ENCODE measurements at places on chromosomes 4 and X.

DNA sequence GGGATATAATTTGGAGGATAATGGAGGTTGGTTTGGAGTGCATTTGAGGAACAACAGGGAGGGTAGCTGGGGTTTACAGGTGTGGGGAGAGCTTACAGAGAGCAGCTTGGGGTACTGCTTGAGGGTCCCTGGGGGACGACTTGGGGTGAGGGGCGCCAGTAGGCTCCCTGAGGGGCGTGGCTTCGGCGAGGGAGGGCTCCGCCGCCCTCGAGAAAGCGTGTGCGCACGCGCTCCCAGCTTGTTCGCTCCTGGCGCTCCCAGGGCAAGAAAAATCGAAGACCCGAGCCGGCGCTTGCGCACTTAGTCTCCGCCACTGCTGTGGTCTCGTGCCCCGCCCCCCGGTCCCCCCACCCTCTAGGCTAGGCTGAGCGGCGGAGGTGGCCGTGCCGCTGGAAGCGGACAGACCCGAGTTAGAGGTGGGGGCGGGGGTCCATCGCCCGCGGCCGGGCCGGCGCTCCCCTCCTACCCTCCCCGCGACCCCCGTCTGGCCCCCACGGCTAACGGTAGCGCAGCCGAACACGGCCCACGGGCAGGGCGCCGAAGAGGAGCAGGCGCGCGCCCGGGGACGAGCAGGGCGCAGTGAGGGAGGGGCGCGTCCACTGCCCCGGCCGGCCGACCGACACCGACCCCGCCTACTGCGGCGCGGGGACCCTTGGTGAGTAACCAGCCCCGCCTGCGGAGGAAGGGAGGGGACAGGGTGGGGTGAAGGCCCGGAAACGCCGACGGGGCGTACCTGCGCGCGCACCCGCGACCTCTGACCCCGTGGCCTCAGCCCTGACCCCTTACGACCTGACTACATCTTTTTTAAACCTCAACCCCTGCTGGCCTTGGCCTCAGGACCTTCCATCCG, 5.4 kb upstream of the CCDC120 start:
- no peak for DNase-seq

GRCh38 chr4:145920205-145920604, 18.4 kb downstream of the ZNF827 start:
- no peak for DNase-seq

DNA sequence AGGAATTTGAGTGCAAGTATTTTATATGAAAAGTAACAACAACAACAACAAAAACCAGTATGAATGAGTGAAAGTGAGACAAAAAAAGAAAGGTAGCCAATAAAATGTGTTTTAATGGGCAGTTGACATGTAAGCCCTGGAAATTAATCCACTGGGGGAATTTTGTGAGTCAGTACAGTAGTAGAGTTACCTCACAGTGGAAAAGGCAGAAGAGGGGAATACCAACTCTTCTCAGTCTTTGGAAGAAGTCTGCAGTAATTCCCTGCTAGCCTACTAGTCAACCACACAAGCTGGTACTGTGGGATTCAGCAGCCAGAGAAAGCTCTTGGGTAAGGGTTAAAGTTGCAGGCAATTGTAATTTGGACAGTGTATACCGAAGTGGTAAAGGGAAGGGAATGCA, 76.3 kb upstream of the IL15 start:
- no peak for DNase-seq

DNA sequence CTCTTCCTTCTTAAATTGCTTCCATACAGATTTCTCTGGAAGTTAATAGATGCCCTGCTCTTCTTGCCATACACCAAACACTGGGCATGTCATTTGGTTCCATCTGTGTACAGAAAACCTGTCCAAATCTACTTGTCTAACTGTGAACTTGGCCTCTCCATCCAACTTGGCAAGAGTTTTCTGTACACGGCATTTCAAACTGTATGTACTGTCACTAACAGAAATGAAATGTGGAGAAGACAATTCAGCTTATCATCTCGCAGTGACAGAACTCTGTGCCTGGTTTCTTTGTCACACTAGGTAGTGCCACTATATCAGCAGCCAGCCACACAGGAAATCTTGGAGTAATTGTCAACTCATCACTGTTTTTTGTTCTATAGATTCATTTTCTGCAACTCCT, 58.2 kb downstream of the CXXC4 start:
- no peak for DNase-seq

DNA sequence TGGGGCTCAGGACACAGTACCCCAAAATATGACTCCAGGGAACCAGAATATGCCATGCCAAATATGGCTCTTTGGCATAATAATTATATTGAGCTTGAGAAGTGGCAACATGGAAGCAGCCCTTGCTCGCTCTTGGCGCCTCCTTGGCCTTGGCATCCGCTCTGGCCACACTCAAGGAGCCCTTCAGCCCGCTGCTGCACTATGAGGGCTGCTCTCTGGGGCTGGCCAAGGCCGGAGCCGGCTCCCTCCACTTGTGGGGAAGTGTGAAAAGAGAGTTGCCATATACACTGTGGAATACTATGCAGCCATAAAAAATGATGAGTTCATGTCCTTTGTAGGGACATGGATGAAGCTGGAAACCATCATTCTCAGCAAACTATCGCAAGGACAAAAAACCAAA, 18.4 kb upstream of the HERC6 start:
- no peak for DNase-seq

GRCh38 chr4:169269916-169270809, 593 bp downstream of the SH3RF1 start:
- DNase-seq, result peak; percentile 43

GRCh38 chr4:151147000-151147399, 47.6 kb downstream of the RPS3A start:
- DNase-seq, result no peak

DNA sequence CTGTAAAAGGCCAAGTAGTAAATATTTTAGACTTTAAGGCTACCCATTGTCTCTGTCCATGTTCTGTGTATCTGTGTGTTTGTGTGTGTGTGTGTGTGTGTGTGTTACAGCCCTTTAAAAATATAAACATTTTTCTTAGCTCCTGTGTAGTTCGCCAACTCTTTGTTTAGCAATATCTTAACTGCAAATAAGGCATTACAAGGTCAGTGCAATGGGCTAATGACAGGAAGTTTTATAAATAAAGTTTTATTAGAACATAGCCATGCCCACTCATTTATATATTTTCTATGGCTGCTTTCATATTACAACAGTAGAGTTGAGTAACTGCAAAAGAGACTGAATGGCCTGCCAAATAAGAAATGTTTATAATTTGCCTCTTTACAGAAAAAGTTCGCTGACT, 5.9 kb upstream of the SLC7A11 start:
- DNase-seq, result no peak

DNA sequence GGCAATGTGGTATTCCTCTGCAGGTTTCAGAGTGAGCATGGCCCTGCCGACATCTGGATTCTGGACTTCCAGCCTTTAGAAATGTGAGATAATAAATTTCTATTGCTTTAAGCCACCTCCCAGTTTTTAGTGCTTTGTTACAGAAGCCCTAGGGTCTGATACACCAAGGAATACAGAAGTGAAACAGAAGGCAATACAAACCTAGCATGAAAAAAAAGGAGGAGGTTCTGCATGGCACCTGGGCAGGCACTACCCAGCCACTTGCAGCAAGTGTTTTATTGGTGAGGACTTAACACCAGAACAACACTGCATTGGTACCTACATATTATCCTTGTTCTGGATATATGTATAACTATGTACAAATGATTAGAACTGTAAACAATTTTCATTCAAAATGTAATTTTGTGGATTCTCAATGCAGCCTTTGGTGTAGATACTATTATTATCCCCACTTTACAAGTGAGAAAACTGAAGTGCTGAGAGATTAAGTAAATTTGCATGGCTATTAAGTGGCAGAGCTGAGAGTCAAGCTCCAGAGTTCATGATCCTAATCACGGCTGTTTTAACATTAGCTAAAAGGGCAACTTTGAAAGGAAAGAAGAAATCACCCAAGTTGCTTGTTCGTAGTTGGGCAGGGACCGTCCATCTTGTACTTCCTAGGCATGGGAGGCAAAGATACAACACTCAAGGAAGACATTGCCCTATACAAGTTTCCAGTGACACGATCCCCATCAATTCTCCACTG, 71.8 kb downstream of the IL21 start:
- no peak for DNase-seq

DNA sequence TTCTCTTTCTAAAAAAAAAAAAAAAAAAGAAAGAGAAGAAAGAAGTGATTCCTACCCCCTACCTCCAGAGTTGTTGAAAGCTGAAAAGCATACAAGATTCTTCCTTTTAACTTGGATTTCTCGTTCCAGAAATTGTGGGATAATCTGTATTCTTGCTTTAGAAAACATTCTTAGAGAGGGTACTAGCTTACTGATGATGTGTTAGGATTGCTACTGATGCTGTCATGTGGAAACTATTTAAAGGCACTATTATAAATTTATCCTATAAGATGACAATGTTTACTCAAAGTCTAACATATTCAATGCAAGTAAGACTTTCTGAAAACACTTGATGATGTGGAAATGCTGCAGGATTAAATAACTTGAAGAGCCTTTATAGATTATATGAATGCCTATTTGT, 204.0 kb upstream of the PUDP start:
- no peak for DNase-seq

GRCh38 chrX:76657499-76657898, 230.0 kb downstream of the MAGEE1 start:
- DNase-seq, result no peak

GRCh38 chr4:53702334-53703266, 111.3 kb upstream of the LNX1 start:
- DNase-seq, result no peak

DNA sequence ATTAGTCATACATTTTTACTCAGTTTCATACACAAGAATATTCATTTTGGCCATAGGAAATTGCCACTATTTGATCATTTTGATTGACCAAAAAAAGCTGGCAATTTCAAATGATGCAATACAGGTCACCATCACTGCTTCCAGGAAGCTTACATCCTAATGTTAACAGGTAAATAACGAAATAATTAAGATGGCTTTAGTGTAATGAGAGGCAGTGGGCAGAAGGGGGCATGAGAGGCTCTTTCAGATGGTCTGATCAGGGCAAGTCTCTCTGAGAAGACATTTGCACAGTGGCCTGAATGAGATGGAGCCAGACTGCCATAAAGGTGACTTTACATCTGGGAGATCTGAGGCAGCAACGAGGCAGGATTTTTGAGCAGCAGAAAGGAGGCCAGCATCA, 170.7 kb downstream of the SLIT2 start:
- no peak for DNase-seq

DNA sequence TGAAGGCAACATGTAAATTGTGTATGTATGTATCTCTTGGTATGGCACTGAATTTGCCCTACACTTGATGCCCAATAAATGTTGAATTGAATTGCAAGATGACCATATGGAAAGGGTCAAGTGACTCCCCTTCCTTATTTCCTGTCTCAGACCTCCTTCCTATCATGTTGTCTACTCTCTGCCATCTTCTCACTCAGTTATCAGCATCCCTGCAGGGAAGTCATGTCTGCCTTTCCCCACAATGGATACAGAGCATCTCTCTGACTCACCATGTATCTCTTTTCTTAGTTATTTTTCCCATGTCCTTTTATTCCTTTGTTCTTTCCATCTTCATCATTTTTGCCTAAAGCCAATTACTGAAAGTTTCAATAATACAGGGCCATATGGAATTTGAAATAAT, 22.5 kb downstream of the BMX start:
- DNase-seq, result no peak

- no peak for DNase-seq
Measured at GRCh38 chr4:159401791-159402380, 299.0 kb downstream of the RAPGEF2 start.

- no peak for DNase-seq
Measured at GRCh38 chr4:67727124-67727850, 26.3 kb upstream of the UBA6 start.

- no peak for DNase-seq
Measured at GRCh38 chrX:153802513-153803045, 8.1 kb downstream of the SSR4 start.

GRCh38 chrX:133640161-133641015, 225.1 kb upstream of the GPC4 start:
- DNase-seq, result no peak

- DNase-seq, result no peak
Measured at GRCh38 chrX:131747173-131747572, 203.3 kb downstream of the OR13H1 start.

DNA sequence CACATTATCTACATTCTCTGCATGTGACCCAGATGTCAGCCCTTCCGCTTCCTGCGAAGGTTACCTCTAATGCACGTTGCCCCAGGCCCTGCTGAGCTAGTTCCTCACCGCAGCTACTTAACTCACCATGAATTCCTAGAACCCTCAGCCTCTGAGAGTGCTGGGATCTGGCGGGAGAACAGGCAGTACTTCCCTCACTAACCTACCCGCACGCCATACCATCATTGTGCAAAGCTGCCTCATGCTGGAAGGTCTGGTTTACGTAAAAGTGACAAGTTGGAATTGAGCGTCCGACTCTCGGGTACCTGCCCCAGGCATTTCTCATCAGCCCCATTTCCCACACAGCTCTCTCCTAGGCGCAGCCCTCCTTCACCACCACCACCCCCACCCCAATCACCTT, 6.3 kb downstream of the SLC25A4 start:
- DNase-seq, result no peak

GRCh38 chrX:16807548-16807947, 21.3 kb downstream of the TXLNG start:
- no peak for DNase-seq

- no peak for DNase-seq
Measured at GRCh38 chr4:78038704-78039103, 18.4 kb upstream of the FRAS1 start.

DNA sequence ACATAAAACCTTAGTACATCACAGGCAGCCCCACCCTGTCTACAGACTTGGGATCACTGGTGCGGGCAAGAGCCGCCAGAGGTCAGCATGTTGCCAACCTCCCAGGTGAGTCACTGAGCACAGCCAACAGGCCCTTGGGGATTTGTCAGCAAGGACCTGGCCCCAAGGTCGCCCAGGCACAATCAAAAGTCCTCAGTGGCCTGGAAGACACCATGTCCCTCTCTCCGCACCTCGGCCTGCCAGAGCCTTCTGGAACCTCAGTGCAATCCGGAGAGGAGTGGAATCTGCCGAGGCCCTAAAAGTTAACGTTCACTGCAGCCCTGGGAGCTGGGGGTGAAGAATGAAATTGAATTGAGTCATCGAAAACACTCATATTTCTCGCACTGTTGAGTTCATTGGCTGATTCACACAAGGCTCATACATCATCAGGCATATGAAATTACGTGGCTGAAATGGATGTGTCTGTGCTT, 74.3 kb downstream of the WFS1 start:
- DNase-seq, result no peak

Measured in HL-60 (cell line).